ENCODE measurements at places on chromosomes 5 and 9.

DNA sequence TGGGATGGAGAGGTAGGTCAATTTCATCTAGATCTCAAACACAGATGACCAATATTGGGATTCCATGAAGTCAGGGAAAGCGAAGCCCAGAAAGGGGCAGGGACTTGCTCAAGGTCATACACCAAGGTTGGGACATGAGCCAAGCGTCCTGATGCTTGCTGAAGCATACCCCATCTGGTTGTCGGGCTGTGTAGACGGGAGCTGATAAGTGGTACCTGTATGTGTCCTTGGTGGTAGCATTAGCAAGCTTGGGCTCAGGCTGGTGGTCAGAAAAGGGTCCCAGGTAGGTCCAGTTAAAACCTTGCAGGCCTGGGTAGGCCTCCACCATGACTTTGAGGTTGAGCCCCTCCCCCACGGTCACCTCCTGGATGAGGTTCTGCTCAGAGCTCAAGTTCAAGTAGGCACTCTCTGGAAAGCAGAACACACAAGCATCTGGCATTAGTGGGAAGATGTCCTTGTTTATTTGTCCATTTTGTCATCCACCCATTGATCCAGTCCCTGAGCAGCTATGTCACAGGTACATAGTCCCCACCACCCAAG lies 13.2 kb downstream of the CSF1R start:
- no peak for DNase-seq

DNA sequence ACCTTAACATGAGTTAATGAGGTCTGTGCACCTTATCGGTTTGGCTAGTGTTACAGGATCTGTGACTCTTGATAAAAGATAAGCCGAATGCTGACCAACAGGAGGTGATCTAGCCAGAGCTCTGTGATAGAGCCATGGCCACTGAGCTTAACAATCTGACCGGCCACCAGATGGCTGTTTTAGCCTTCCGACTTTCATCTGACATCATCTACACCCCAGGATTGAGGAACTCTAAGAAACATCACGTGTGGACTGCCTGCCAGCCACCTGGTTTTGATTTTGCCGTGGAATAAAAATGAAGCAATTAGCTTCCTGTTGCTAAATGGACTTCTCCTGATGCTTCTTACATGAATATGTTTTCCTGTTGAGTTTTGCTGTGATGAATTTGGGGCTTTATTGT lies 281.3 kb downstream of the CEMIP2 start:
- no peak for DNase-seq

GRCh38 chr9:18348083-18348475 lies 125.9 kb upstream of the ADAMTSL1 start:
- no peak for DNase-seq

DNA sequence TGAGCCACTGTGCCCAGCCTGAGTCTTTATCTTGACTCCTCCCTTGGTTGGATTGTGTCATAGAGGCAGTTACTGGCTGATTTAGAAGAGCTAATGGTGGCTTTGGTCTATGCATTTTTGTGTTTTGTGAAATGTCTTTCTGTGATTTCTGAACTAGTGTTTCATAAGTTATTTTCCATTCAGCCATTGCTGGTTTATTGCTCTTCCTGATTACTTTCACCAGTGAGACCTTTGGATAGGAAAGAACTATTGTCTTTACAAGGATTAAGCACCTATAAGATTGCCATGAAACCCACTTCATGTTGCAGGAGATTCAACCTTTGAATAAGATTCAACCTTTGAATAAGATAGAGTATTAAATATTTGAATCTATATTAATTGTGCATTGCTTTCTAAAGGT lies 8.7 kb upstream of the HAPLN1 start:
- no peak for DNase-seq

DNA sequence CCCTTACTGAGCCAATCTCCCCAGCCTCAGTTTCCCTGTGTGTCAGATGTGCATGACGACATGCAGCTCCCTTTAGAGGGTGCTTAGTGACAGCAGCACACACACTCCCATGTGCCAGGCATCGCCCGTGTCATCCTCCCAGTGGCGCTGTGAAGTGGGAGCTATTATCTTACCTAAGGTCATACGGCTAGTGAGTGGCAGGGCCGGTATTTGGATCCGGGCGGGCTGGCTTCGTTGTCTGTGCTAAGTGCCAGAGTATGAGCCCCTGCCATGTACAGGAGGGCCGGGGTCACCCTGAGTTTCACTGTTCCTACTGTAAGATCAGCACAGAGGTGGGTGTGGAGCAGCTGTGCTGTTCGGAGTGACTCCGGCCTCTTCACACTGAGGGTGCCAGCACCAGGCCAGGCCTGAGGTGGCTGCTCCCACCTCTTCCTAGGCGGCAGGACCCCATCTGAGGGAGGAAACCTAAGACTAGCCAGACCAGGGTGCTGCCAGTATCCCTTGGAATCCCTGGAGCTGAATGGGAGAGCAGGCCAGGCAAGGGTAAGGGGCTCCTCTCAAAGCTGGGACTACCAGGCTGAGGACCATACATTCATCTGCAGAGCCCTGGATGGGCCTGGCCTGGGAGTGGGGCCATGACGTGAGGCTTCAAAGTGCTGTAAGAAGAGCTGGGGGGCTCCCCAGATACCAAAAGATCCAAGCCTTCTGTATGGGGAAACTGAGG lies 22.5 kb downstream of the AQP7 start:
- DNase-seq = no peak

DNA sequence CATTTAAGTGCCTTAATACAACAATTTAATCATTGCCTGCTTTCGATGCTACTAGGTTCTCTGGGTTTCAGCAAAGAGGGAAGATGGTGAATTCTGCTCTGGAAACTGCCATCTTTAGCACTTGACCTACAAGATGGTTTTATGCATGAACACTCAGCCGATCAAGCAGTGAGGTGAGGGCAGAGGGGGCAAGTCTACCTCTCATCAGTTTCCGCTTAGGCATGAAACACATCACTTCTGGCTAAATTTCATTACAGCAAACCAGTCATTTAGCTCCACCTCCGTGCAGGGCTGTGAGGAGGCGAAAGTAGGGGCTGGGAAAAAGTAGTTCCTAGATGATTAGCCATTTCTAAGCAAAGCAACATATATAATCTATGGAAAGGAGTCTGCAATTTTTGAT lies 1018.0 kb downstream of the CDH18 start:
- DNase-seq = no peak

DNA sequence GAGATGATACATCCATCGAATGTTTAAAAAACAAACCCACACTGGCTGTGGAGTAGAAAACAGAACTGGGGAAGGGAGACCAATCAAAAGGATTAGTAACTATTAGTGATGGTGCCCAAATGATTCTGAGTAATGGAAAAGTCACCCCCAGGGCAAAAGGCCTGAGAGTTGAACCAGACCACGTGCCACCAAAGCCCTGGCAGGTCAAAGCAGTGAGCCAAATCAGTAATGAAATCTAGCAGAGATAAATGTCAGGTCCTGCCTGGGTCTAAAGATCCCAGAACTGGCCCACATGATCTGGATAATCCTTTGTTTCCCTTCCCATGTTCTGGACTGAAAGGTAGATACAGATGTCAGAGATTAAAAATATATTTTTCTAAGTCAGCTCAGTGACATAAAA lies 9.4 kb downstream of the OTULINL start:
- no peak for DNase-seq

- DNase-seq = no peak
Measured at GRCh38 chr5:380701-381309, 59.3 kb downstream of the AHRR start.

- DNase-seq = no peak
Measured at GRCh38 chr9:16214677-16215352, 655.7 kb downstream of the BNC2 start.

GRCh38 chr9:79946712-79947111 lies 374.9 kb downstream of the TLE4 start:
- DNase-seq = no peak

- DNase-seq = no peak
Measured at GRCh38 chr5:170757182-170757601, 26.3 kb upstream of the GABRP start.

DNA sequence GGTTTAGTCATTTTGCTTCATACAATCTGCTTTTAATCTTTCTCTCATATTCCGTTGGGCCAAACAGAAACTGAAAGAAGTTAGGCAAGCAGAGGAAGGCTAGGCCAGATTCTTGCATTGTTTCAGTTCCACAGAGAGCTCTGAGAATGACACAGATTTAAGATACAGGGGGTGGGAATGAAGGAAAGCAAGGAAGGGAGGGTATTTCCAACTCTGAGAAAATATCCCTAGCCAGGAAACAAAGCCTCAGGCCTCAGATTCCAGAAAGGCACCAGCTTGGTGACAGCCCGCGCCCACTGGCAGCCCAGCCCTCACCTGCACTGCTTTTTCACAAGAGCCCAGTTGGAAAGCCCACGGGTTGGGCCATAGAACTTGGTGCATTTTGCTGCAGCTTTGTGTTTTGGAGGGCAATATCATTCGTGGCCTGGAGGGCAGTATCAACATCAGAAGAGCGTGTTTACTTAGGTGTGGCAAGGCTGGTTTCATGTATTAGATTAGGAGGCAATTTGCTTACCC lies 63.5 kb downstream of the ENC1 start:
- no peak for DNase-seq

- DNase-seq = no peak
Measured at GRCh38 chr5:77852514-77853352, 76.6 kb upstream of the TBCA start.

GRCh38 chr9:19926774-19927173 lies 137.9 kb upstream of the SLC24A2 start:
- no peak for DNase-seq

- DNase-seq = no peak
Measured at GRCh38 chr5:30581198-30581935, 612.1 kb upstream of the CDH6 start.

DNA sequence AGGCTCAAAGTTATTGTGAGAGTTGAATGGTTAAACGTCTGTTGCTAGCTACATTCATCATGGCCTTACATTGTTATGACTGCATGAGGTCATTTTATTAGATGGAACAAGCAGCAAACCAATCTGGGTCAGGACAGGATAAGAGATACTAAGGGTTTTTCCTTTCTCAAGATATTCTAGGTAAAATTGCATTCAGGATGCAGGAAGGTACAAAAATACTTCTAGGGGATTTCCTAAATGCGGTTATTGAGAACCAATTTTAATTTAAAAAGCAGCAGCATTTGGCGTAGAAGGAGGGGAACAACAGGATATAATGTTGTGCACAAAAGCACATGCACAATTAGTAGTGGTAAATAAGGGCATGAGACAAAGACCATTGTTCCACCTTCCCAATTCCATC lies 39.2 kb upstream of the LURAP1L start:
- no peak for DNase-seq

DNA sequence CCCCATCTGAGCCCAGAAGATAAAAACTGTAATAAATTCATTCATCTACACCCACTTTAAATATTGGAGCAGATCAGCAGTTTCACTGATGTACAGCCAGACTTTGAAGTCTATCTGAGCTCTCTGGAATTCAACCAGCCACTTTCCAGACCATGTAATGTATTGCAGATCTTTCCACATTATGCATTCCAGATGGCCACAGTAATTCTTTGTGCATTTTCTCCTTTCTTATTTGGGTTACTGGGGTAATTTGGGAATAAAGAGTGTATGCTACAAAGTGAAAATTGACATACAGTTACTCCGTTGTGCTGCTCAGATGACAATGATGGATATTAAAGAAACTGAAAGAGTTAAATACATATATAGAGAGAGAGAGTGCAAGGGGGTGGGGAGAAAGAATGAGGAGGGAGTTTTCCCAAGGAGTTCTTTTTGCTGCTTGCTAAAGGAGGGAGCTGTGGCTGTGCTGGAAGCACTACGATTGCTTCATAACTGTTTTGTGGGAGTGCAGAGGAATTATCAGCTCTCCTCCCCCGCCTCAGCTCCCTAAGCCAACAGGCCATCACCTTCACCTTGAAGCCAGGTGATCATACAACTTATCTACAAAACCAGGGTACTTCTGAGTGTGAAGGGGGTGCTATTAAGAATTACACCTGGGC lies 152.8 kb downstream of the GAS1 start:
- no peak for DNase-seq

GRCh38 chr5:145554399-145554798 lies 280.7 kb downstream of the PRELID2 start:
- DNase-seq = no peak

DNA sequence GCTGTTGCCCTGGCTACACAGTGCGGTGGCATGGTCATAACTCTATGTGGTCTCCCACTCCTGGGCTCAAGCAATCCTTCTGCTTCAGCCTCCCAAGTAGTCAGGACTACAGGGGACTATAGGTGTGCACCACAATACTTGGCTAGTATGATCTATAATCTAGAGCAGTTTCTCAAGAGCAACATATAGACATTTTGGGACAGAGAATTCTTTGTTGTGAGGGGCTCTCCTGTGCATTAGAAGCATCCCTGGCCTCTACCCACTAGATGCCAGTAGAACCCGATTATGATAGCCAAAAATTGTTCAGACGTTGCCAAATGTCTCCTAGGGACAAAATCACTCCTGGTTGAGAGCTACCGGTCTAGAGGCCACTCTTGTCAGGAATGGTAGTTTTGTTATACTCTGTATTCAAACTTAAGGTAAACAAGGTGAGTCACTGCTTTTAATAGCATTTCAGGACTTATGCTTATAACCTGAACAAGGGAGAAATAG lies 7.2 kb downstream of the ANKHD1 start:
- no peak for DNase-seq

GRCh38 chr5:149238540-149238939 lies 33.1 kb upstream of the AFAP1L1 start:
- DNase-seq = no peak

GRCh38 chr9:98314381-98315066 lies 59.1 kb upstream of the TBC1D2 start:
- DNase-seq = no peak

GRCh38 chr5:16467363-16468219 lies 2.0 kb upstream of the ZNF622 start:
- no peak for DNase-seq

- no peak for DNase-seq
Measured at GRCh38 chr9:70607329-70607728, 192.9 kb upstream of the KLF9 start.

DNA sequence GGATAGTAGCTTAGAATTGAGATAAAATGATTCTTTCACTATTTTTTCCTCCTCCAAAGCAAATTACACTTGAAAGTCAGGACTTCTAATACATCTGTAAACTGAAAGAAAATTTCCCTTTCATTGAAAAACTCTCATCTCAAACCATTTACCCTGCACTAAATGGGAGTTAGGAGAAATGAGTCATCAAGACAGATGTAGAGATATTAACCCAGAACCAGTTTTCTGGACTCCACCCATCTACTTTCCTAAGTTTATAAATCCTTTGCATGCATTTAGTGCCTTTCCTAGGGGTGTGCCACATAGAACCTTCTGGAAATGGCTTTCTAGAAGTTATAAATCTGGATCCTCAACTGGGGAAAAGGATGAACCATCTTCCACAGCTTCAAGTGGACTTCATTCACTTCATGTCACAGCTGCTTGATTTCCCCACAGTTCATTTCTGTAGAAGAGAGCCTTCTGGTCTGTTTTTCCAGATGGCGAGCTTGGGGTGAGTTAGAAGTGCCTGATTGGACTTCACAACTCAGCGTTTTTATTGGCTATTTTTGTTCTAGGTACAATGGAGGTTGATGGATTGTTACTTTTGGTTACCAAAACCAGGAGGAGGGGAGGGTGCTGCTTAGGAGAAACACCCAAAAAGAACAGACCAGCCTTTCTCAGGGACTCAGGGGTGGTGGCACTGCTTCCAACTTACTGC lies 72.5 kb upstream of the GPR151 start:
- DNase-seq = no peak
